ENCODE measurements at places on chromosomes 7 and 10.

DNA sequence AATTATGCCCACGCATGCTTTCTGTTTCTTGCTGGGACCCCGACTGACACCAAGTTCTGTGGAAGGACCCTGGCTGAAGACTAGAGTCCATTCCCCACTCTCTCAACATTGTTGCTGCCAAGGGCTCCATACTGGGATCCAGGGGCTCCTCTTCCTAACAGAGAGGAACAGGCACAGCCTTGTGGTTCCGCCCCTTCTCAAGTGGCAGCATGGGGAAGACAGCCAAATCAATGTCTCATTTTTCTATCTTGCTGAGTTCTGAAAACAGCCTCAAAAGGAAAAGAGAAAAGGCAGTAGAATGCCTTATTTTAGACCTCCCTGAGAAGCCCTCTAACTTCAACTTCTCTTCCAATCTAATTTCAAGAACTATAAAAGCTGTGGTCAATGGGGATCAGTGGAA, 23.7 kb upstream of the LAMB1 start:
- no peak for DNase-seq

GRCh38 chr7:91226411-91226810, 37.8 kb upstream of the FZD1 start:
- no peak for DNase-seq

- DNase-seq: no peak
Observed at GRCh38 chr10:49117376-49118070, 2.2 kb upstream of the VSTM4 start.

- DNase-seq: no peak
Observed at GRCh38 chr10:8304861-8305260, 250.4 kb downstream of the GATA3 start.

GRCh38 chr7:131188367-131189339, 139.0 kb upstream of the MKLN1 start:
- DNase-seq: no peak

- no peak for DNase-seq
Observed at GRCh38 chr7:28296571-28297483, 115.5 kb upstream of the CREB5 start.

- DNase-seq: peak; percentile 58
Observed at GRCh38 chr10:49010295-49010694, 70.7 kb upstream of the LRRC18 start.

DNA sequence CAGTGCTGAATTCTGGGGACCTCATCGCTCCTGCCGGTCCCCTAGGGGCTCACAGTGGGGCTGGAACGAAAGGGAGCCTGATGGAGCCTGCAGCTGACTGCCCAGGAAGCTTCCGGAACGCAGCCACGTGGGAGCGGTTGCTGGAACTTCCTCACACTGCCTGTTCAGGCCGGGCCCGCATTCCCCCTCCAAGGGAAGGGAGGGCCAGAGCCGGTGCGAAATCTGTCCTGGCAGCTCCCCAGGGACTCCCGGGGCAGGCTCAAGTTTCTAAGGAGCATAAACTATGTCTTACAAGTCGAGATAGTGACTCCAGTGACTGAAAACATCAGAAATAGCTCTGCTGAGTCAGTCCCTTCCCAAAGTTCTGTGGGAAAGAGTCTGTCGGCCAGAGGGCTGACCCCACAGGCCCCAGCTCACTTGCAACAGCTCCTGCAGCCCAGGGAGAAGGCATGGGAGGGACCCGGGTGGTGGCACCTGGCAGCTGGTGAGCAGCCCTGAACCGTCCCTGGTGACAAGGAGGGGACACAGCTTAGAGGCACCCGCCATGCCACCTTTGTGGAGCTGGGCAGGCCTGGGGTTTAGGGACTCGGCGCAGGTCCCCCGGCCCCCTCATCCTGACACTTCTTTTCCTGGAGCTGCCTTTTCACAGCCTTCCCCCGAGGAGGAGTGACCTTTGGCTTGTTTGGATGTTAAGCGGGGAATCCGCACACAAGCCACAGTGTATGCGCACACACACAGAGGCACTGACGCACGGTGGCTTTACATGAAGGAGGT, 47.6 kb downstream of the PDGFA start:
- peak; percentile 85 for DNase-seq

DNA sequence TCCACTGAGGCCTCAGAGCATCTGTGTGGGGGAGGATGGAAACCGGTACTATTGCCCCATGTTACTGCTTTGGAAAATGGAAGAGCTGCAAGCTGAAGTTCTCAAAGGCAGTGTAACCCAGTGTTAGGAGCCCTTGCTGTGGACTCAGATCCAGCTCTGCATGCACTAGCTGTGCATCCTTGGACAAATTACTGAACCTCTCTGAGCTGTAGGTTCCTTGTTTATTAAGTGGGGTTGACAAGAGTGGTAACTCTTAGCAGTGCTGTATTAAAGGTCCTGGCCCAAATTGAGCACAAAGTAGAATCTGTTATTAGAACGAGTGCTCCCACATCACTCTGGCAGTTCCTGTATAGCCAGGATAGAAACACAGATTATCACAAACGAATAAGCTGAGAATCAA, 234.2 kb downstream of the USP6NL start:
- DNase-seq: no peak

GRCh38 chr7:2764621-2765020, 76.6 kb downstream of the AMZ1 start:
- no peak for DNase-seq

- DNase-seq: no peak
Observed at GRCh38 chr7:28163949-28164348, 16.6 kb downstream of the JAZF1 start.

DNA sequence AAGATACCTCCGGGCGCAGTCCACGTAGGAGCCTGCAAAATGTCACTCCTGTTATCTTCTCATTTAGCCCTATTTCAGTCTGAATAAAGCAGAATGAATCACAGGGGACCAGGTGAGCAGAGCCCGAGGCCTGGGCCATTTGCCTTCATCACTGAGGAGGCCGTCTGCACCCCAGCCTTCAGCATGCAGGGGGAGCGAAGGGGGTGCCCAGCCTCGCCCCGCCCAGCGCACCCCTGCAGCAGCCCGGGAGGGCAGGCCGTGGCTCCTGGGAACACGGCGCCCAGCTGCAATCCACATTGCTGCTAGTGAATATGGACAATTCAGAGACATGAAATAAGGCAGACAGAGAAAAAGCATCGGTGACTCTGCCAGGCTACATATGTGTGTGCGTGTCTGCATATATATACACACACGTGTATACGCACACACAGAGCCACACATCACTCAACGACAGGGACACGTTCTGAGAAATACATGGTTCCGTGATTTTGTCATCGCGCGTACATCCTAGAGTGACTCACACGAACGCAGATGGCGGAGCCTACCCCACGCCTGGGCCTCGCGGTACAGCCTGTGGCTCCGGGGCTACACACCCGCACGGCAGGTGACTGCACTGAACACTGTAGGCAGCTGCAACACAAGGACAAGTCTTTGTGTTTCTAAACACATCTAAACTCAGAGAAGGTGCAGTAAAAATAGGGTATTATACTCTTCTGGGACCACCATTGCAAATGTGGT, 15.2 kb upstream of the ELFN1 start:
- DNase-seq: no peak

- DNase-seq: no peak
Observed at GRCh38 chr7:114102131-114102530, 183.3 kb upstream of the PPP1R3A start.

GRCh38 chr7:132150711-132151110, 425.6 kb downstream of the PLXNA4 start:
- no peak for DNase-seq

- no peak for DNase-seq
Observed at GRCh38 chr10:80524190-80524909, 13.4 kb upstream of the SH2D4B start.

DNA sequence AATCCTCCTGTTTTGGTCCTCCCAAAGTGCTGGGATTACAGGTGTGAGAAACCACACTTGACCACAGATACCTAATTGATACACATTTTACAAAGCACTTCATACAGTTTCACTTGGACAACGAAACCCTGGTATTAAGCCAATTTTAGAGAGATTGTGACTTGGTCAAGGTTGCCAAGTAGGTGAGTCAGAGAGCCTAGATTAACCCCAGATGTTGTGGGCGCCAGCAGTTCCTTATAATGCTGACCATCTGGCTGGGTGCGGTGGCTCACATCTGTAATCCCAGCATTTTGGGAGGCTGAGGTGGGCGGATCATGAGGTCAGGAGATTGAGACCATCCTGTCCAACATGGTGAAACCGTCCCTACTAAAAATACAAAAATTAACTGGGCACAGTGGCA, 4.9 kb upstream of the PHKG1 start:
- no peak for DNase-seq

GRCh38 chr7:30163231-30163894, 28.6 kb downstream of the MTURN start:
- no peak for DNase-seq

DNA sequence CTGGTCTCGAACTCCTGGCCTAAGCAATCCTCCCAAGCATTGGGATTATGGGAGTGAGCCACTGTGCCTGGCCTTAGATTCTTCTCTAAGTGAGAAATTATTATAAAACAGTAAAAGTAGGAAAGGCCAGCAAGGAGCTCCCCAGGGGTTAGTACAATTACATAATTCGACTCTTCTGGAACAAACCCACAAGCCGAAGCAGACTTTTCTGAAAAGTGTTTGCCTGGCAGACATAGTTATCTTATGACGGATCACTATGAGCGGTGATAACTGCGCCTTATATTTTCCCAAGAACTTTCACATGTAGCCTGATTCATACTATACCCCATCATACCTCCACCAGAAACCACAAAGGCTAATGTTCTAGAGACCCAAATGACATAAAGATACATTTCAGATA, 30.2 kb upstream of the SH3PXD2A start:
- no peak for DNase-seq

- DNase-seq: no peak
Observed at GRCh38 chr7:94540428-94540827, 30.8 kb downstream of the CASD1 start.

DNA sequence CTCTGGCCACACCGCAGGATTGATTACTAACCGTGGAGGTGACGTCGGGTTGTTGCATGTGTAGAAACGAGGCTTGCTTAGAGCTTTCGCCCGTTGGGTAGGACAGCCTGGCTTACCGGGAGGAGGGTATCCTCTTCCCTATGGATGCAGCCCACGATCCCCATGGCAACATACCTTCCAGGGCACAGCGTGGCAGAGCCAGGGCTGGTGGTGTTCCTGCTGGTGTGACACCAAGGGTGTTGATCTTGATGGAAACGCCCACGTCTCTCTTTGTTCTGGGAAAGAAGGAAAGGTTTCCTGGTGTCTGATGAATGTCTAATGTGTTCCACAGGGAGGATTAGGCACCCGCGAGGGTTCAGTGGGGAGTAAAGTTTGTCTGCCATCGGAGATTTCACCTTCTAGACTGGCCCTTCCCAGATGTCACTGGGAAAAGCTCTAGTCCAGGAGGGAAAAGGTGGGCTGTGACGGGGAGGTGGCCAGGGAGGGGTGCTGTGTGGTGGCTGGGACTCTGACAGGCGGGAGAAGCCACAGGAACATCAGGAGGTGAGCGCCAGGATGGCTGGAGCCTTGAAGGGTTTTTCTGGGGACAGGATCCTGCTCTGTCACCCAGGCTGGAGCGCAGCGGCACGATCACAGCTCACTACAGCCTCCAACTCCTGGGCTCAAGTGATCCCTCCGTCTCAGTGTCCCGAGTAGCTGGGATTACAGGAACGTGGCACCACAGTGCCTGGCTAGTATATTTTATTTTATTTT, 102.1 kb downstream of the CUX1 start:
- no peak for DNase-seq

- DNase-seq: no peak
Observed at GRCh38 chr7:1931256-1931950, 261.3 kb downstream of the ELFN1 start.

- DNase-seq: no peak
Observed at GRCh38 chr10:5944389-5945189, 32.8 kb downstream of the IL15RA start.

- no peak for DNase-seq
Observed at GRCh38 chr10:103476046-103476768, 2.8 kb downstream of the CALHM3 start.

DNA sequence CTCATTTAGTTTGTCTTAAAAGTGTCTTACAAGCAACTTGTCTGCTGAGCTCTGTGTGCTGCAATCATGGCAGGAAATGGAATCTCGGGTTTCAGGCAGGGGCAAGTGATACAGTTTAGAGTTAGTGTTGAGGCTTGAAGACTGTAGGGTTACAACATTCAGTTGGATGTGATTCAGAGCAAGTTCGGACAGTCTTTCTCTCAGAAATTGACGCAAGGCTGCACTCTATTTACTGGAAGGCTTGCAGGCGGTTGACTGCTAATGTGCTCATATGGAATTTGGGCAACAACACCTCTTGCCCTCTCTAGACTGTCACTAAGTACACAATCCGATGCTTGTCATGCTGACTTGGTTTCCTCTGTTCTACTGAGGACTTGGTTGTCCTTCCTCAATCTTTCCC, 161.7 kb upstream of the BMPER start:
- no peak for DNase-seq

DNA sequence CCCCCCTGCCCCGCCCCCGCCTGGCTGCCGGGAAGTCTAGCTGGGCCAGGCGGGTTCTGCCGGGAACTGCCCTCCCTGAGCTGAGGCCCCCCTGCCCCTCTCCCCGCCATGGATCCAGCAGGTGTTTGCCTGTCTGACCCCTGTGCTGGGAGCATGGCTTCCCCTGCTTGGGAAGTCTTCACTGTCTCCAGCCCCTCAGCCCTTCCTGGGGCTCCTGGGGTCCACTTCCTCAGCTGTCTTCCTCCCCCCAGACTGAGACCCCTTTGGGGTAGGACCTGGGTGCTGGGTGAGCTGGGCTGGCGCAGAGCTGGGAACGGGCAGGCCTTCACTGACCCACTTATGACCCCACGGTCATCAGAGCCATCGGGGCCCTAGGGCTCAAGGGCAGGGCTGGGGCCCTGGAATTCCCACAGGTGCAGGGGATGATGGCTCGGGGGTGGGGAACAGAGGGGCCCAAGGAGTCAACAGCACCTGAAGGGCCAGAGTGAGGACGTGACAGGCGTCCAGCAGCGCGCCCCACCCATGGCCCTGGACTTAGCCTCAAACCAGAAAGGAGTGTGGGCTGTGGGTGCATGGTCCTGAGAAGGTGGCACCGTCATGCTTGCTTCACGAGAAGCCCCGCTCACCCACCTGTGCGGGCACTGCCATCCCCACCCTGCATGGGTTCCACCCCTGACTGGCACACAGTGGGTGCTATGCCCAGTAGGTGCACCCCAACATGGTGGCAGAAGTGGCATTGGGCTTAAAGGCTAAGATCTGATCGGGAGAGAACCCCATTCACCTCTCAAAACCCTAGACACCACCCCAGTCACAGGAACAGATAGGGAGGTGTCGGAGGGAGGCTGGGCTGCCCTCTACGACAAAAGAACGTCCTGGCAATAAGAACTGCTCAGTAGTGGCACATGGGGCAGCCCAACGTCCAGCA, 16.2 kb upstream of the TNRC18 start:
- DNase-seq: no peak

DNA sequence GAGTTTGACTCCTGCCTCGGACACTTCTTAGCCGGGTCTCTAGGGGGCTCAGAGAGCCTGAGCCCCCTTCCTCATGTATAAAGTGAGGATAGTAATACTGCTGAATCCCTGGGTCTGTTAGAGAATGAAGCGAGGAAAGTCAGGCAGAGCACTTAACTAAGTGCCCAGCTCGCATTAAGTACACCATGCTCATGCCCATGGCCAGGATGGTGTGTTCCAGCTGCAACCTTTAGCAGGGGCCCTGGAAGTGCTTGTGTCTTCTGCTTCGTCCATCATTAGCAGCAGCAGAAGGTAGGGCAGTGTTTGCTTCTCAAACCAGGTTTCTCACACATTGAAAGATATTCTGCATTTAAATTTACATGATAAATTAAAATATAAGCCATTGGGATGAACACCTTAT, 27.3 kb upstream of the WDFY4 start:
- no peak for DNase-seq
